Activated CD4-positive, alpha-beta T cell treated with anti-CD3 and anti-CD28 coated beads, Interleukin-2, amount 50 U/mL, for 16 hours (primary cell): ENCODE measurements at places on chromosomes 3 and 15.

DNA sequence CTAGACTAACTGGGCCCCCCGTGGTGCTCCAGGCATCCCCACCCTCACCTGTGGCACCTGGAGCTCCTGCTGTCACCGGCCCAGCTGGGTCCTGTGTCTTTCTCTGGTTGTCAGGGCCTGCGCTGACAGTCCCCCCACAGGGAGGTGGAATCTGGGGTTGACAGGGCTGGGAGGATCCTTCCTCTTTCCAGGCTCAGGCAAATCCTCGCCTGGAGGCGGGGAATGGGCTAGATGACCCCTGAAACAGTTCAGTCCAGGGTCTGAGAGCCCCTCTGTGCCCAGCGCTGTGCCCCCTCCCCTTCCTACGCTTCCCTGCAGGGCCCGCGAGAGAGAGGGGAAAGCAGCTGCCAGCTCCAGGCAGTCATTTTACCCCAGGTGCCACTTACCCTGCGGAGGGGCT is 50.1 kb upstream of the MCF2L2 start:
- no peak for DNase-seq

- DNase-seq, result no peak
These were observed 22.8 kb upstream of the CYFIP1 start for GRCh38 chr15:23002920-23003319.

DNA sequence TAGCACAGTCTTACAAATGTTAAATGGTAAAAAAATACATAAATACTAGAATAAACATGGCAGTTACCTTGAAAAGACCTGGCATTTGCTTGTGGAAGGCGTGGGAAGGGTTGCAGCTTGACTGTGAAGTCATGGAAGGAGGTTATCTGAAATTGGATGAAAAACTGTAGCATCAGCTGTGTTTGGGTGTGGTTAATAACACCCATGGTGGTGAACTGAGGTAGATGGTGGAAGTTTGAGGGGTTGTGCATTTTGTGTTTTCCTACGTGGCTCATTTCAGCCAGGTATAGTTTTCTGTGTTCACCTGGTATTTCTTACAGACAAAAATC is 46.5 kb downstream of the PSMD6 start:
- no peak for DNase-seq

GRCh38 chr3:16088496-16088895 is 86.0 kb upstream of the GALNT15 start:
- no peak for DNase-seq

- no peak for DNase-seq
These were observed 165.8 kb downstream of the ZIC4 start for GRCh38 chr3:147240581-147240980.

DNA sequence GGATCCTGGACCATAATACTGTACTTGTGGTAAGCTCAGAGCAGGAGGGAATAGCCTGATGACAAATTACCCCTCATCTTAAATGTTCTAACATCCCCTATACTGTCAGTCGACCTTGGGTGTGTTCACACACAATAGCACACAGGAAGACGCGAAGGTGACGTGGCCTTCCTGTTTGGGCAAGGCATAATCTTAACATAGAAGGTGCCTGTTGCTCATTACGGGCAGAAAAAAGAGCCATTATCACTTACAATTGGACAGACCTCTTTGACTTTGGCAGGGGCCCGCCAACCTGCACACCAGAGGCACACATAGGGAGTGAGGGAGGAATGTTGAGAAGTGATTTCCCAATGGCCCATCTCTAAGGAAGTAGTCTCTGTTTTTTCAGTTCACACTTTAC is 144.2 kb downstream of the ANO10 start:
- peak; percentile 68 for DNase-seq

DNA sequence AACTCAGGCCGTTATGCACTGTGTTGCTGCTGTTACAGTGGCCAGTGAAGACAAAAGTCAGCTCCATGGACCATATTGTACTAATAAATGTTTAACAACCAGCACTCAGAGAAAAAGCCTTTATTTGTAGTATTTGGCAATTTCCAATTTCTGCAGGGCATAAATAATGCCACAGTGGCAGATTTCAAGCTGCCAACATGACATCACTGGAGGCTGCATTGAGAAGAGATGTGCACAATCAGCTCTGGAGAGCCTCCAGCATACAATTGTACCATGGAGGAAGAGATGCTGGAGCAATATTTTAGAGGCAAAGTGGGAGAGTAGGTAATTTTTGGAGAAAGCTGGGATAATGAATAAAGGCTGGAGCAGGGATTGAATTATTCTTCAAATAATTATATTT is 9.7 kb upstream of the ALCAM start:
- no peak for DNase-seq

GRCh38 chr15:92365084-92365483 is 28.6 kb upstream of the ST8SIA2 start:
- no peak for DNase-seq

DNA sequence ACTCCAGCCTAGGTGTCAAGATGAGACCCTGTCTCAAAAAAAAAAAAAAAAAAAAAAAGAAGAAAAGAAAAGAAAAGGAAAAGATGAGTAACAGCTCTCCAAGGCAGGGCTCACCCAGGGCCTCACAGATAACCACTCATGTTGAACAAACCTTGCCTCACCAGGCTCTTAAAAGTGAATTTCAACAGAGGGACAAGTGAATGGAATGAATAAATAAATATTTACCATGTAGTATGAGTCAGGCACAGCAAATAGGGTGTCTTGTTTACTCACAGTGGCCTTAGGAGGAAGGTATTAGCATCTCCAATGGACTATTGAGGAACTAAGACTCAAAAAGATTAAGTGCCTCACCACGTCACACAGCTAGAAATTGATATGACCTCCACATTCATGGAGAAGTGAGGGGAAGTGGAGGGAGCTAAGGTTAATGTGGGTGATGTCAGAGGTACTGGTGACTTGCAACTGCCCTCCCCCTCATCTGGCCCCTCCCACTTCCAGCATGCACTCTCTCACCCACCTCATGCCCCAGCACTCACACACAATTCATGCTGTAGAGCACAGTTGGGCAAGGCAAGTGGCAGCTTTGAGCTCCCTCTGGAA is 255.5 kb downstream of the UACA start:
- no peak for DNase-seq

DNA sequence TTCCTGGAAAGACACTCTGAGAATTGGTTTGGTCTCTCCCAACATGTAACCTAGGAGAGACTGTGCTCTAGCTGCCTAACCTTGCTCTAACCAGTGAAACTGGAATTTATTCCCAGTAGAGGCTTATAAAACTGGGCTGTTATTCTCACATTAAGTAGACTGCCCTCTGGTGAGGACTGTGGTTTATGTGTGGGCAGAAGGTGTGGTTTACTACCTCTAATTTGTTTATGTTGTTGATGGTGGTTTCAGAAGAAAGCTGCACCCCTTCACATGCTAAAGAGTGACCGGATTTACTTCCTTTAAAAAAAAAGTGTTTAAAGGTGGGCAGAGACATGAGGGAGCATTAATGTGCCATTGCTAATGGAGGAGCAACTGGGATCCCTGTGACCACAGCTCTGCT is 273.2 kb downstream of the MECOM start:
- DNase-seq, result no peak

- DNase-seq, result peak; percentile 12
These were observed 120.1 kb upstream of the NMNAT3 start for GRCh38 chr3:139797724-139798343.

DNA sequence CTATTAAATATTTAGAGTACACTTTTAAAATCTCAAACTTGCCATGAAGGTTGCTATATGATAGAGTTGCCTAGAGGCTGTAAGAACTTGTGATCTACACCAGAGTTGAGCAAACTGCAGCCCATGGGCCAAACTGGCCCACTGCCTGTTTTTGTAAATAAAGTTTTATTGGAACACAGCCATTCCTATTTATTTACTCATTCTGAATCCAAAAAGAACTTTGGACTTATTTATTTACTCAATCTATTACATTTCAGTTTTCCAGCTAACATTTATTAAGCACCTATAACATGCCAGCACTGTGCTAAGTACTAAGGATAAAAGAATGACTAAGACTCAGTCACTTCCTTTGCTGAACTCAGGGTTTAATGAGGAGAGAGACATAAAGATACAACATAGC is 403.6 kb downstream of the ERC2 start:
- DNase-seq, result no peak

- no peak for DNase-seq
These were observed 567 bp downstream of the ADAMTS9 start for GRCh38 chr3:64687086-64687780.

- no peak for DNase-seq
These were observed 85.6 kb downstream of the OCA2 start for GRCh38 chr15:28013480-28013879.

- no peak for DNase-seq
These were observed 84.1 kb downstream of the SCN11A start for GRCh38 chr3:38967693-38967989.

GRCh38 chr3:25844891-25845290 is 55.0 kb downstream of the OXSM start:
- DNase-seq, result no peak

DNA sequence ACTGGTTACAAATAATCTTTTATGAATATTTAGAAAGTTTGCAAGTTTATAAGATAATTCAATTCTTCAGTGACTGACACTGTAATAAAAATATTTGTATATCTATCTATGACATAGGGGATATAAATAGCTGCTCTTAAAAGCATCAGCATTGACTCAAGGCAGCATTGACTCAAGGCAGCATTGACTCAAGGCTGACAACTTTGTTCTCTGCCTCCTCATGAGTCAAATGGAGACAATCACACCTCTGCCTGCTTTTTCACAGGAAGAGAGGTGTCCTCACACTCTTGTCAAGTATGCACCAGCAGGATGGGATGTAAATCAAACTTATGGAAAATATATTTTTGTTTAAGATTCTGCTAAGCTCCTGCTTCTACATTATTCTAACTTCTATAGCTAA is 1173.1 kb downstream of the NSUN3 start:
- DNase-seq, result no peak

GRCh38 chr3:193114431-193115340 is 126.3 kb upstream of the PLAAT1 start:
- no peak for DNase-seq

DNA sequence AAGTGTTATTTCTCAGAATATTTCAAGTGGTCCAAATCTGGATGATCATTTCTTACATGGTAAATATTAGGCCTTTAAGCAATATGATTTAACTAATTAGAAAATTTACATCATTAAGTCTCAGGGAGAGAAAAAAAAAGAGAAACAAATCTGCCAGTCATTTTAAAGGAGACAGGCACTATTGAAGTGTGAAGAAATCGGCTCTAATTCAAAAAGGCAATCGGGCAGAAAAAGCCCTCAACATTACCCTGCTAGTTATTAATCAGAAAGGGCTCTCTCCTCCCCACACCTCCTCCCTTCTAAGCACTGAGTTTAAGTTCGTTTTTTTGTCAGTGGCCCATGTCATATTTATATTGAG is 215.9 kb downstream of the MEIS2 start:
- DNase-seq, result no peak

DNA sequence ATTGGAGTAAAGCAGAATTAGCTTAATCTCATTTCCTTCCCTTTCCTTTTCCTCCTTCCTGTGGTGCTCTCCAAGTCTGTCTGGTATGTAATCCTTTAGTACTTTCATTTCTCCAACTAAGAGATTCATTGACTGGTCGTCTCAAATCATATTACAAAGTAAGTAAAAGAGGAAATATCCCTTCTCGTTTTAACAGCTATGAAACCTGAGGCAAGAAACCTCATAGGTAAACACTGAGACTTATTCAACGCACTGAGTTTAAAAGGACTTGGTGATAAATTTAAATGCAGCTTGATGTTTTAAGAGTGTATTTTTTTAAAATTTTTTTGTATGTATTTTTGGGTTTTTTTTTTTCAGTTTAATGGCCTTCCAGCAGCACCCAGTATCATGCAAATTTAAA is 117.2 kb upstream of the LRRC3B start:
- no peak for DNase-seq

- no peak for DNase-seq
These were observed 185.7 kb upstream of the TBL1XR1 start for GRCh38 chr3:177382944-177383343.

- no peak for DNase-seq
These were observed 79.8 kb downstream of the RFTN1 start for GRCh38 chr3:16433701-16434151.

GRCh38 chr3:59443618-59444293 is 393.9 kb upstream of the CFAP20DC start:
- no peak for DNase-seq

GRCh38 chr15:42286445-42287029 is 13.3 kb upstream of the TMEM87A start:
- DNase-seq, result no peak

- DNase-seq, result no peak
These were observed 232.5 kb downstream of the UACA start for GRCh38 chr15:70530906-70531305.

GRCh38 chr3:37861620-37862041 is at the start of gene CTDSPL:
TSS of gene CTDSPL (plus strand) at chr3:37861880. CDS start at chr3:37862200, 320 bp downstream.
- no peak for DNase-seq

- DNase-seq, result no peak
These were observed 22.6 kb upstream of the RBP1 start for GRCh38 chr3:139561959-139562676.

DNA sequence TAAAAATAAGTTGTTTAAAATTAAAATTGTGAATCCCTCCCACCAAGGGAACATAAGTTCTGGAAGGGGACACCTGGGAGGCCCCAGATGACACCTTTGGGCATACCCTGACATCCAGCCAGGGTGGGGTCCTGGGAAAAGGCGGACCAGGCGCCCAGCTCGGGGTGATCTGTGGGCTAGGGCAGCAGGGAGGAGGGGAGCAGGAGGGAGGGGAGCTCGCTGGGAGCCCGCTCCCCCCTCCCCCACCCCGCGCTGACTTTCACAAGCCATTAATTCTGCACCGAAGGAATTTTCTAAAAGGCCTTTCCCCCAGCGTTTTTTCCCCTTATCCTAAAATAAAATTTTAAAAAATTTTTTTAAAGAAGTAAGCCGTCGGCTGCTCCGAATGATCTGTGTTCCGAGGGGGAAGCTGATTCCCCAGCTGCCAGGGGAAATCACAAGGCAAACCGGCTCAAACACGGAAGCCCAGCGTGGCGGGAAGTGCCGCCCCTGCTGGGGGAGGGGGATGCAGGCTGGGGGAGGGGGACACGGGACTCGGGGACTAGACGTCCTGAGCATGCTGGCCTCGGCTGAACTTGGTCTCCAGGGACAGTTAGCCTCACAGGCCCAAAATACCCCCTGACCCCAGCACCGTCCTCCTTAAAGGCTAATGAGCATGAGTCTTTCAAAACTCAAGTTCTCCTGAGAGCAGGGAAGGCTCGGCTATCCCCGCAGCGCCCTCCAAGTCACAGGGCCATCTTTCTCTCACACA is 13.9 kb downstream of the PLXND1 start:
- DNase-seq, result no peak

DNA sequence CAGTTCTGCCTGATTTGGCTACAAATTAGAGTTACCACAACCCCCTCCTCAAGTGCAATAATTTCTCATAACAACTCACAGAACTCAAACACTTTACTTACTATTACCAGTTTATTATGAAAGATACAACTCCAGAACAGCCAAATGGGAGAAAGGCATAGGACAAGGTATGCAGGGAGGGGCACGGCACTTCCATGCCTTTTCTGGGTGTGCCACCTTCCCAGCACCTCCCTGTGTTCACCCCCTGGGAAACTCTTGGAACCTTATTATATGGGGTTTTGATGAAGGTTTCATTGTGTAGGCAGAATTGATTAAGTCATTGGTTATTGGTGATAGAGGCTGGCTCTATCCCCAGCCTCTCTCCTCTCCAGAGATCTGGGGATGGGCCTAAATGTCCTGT is 66.6 kb upstream of the RAP2B start:
- DNase-seq, result no peak

- DNase-seq, result no peak
These were observed 18.7 kb upstream of the RAD54L2 start for GRCh38 chr3:51519848-51520247.

- DNase-seq, result no peak
These were observed 124.7 kb upstream of the FRMD4B start for GRCh38 chr3:69510481-69511030.

- DNase-seq, result no peak
These were observed 61.1 kb downstream of the XXYLT1 start for GRCh38 chr3:195209847-195210265.
